ENCODE measurements at places on chromosomes 5 and 9.

- DNase-seq = no peak
Measured at GRCh38 chr5:127785098-127785927, 82.1 kb downstream of the CCDC192 start.

DNA sequence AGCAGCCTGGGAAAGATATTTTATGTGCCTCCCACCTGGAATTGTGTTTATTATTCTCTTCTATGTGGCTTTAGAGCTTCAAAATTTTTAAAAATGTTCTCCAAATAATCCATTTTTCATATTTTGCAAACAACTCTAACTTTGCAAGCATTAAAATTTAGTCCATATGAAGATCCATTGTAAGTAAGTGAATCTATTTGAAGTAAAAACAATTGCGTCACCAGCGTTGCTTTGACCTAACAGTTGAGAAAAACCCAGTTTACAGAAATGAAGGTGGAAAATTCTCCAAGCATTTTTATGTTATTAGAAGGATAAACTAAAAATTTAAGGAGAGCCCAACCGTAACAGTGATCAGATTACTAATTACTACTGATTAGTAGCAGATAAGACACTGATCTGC, 38.9 kb upstream of the TLX3 start:
- DNase-seq = no peak

DNA sequence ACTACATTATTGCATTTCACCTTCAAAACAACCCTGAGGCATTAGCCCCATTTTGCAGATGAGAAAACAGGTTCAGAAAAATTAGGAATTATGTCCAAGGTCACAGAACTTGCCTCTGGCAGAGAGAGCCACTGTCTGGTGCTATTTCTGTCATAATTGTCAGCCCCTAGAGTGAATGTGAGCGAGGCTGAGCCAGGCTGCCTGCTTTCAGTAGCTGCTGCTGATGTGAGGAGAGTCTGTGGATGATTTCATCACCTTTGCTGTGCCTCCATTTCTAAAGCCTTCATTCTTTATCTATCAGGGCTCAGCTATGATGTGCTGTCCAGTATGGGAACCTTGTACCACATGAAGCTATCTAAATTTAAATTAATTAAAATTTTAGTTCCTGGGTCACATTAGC, 71.4 kb downstream of the INSYN2B start:
- DNase-seq = no peak

- no peak for DNase-seq
Measured at GRCh38 chr5:5011151-5011550, 129.0 kb upstream of the ADAMTS16 start.

DNA sequence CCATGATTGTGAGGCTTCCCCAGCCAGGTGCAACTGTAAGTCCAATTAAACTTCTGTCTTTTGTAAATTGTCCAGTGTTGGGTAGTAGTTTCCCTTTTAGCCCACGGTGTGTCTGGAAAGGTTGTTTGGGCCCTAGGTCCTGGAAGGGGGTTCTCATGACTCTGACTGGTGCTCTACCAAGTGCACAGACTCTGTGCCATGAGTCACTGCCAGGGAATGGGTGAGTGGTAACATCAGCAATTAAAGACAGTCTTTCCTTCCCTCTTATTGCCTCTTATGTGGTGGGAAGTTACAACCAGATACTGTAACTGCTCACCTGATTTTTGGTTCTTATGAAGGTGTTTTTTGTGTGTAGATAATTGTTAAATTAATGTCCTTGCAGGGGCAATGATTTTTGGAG, 141.2 kb downstream of the PRDM9 start:
- no peak for DNase-seq

GRCh38 chr9:93380410-93381060, 71.0 kb upstream of the FAM120A start:
- no peak for DNase-seq

GRCh38 chr9:82417501-82417900, 428.9 kb downstream of the SPATA31D1 start:
- no peak for DNase-seq

GRCh38 chr9:75591972-75592371, 298.5 kb upstream of the PCSK5 start:
- no peak for DNase-seq

- no peak for DNase-seq
Measured at GRCh38 chr9:128253140-128253990, 22.4 kb downstream of the GOLGA2 start.

- no peak for DNase-seq
Measured at GRCh38 chr5:58043032-58043945, 416.6 kb downstream of the PLK2 start.

- DNase-seq = no peak
Measured at GRCh38 chr9:98142925-98143481, 24.0 kb upstream of the TRIM14 start.

GRCh38 chr9:20599195-20599594, 23.1 kb downstream of the MLLT3 start:
- no peak for DNase-seq

DNA sequence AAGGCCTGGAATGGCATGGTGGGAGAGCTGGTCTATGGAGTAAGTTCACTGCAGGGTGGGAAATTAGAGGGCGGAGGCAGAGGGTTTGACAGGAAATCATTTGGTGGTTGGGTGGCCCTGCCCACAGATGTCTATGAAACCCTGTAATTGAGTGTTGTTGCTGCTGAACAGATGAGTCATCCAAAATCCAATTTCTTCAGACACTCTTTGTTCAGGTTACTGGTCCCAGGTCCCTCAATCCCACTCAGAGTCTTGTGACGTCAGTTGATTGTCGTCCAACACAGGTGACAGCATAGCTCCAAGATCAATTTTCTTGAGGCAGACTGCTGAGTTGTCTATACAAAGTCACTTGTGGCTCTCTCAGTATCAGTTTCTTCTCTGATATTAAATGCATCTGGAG, 208.6 kb downstream of the GRIA1 start:
- DNase-seq = no peak

GRCh38 chr5:151315998-151316597, 12.5 kb upstream of the SLC36A3 start:
- peak; percentile 10 for DNase-seq

- no peak for DNase-seq
Measured at GRCh38 chr5:67591491-67591890, 394.9 kb upstream of the CD180 start.

- DNase-seq = no peak
Measured at GRCh38 chr5:82346399-82347165, 68.4 kb upstream of the RPS23 start.

- no peak for DNase-seq
Measured at GRCh38 chr5:132546108-132546507, 2.8 kb upstream of the IL5 start.

- no peak for DNase-seq
Measured at GRCh38 chr5:113283558-113283957, 151.2 kb downstream of the TSSK1B start.

GRCh38 chr9:70580606-70581195, 166.2 kb upstream of the KLF9 start:
- DNase-seq = no peak

Measured in GM12864 (cell line).